ENCODE measurements at places on chromosomes 5 and 9.

DNA sequence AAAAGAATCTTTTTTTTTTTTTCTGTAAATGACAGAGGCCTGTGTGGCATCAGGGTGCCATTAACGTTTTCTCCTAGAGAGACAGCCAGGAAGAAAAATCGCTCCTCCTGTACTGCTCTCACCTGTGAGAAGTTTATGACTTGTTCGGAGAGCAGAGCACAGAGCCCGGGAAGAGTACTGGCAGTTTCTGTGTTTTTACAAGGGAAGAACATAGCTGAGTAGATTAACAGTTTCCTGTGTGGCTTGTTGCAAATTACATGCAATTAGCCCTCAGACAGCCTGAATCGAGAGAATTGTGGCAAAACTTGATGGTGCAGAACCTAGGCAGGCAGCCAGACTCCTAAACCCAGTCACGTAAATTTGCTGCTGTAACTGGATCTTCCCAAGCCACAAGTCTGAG is 32.1 kb downstream of the PRKACG start:
- DNase-seq = peak; percentile 36

DNA sequence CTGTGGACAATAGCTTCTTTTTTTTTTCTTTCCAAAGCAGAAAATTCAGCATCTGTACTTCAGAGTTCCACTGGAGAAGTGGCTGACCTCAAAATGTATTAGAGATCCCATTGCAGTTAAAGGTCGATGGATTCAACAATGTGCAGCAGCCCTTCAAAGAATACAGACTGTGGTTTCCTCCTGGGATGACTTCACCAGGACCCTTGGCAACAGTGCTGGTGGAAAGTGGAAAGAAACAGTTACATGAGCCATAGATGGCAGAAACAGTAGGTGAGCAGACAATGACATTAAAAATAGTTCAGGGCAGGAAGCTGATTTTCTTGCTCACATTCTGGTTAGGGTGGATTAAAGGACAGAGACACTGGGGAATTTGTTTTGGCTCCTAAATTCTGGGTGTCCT is 62.4 kb downstream of the SLC28A3 start:
- no peak for DNase-seq

DNA sequence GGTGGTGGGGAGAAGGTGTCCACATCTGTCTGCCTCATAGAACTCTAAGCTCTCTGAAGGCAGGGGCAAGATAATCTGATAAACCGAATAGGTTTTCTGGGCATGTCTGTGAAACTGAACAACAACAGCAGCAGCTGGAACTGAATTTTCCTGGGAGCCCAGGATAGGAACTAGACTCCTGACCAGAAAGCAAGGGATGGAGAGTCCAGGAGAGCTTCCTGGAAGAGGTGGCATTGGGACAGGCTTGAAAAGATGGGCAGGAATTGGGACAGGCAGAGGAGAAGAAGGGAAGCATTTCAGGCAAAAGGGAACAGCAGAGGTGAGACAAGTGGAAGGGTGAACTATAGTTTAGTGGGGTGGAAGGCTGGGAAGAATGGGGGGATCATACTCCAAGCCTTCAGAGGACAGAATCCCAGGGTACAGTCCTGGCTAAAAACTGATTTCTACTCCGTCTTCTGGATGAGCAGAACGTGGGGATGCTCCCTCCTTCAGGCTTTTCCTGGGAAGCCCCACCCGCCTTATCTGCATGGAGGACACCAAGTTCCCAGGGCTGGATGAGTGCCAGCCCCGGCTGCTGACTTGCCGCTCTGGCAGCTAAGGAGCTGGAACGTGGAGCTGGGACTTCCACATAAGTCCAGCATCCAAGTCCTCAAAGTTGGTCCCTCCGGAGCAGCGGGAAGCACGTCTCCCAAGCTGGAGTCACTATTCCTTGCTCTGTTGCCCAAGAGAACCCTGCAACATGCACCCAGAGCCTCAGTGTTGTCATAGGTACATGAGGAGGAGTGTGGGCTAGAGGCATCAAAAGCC is 13.9 kb upstream of the KIF12 start:
- no peak for DNase-seq

DNA sequence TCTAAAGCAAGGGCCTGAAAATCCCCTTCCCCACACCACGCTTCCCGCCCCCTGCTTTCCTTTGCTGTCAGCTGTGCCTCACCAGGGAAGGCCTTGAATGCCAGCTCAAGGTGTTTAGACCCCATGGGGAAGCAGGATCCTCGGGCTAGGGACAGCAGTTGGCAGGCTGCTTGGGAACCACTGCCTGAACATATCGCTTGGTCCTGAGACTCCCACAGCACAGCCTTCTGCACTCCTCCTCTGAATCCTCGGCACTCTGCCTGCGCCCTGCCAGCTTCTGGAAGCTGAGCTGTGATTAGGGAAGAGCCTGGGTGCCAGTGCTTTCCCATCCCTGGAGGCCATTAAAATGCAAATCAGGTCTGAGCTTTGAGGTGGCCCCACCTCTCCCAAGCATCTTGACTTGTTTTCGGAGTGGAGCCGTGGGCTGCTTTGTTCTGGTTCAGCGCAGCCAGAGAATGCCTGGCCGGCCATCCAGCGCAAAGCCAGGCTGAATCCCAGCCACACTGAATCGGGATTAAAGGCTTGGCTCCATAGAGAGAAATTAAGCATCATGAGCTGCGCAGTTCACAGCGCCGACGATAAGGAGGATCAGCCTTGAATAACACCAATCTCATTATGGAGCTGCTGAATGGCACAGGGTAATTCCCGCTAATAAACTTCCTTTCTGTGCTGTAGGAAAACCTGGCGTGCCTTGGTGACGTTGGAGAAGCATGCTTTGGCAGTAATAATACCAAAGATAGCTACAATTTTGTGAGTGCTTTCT is 40.0 kb downstream of the AMBP start:
- DNase-seq = no peak

DNA sequence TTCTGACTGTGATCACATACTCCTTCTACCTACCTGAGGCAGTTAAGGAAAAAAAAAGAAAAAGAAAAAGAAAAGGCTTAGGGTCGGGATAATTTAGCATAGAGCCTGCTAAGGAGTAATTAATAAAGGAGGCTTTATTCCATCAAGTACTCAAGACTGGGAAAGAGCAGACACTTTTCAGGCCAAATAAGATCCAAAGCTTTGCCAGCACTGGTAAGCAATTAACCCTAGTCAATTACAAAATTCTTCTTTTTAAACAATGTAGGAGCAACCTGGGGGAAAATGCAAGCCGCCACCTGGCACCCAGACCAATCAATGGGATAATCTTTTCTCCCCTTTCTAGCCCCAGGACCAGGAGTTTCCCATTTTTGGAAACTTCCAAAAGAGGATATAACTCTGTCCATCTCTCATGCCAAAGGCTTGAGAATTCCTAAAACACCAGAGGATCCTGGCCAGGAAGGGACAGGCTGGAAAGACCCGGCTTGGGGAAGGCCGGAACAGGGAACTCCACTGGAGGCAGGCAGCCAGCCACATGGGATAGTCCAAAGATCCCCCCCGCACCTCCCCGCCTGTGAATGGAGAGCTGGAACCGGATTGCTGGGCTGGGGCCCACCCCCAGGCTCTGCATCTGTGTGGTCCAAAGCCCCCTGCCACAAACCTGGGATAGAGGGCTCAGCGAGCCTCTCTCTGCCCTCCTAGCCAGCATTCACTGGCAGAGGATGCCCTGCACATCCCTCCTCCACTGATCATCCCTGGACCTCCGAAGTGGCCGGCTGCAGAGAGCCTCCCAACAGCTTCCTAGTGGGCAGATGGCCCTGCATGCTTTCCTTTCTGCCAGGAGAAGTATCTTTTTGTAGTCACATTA is 117.8 kb downstream of the ZNF354C start:
- DNase-seq = no peak

DNA sequence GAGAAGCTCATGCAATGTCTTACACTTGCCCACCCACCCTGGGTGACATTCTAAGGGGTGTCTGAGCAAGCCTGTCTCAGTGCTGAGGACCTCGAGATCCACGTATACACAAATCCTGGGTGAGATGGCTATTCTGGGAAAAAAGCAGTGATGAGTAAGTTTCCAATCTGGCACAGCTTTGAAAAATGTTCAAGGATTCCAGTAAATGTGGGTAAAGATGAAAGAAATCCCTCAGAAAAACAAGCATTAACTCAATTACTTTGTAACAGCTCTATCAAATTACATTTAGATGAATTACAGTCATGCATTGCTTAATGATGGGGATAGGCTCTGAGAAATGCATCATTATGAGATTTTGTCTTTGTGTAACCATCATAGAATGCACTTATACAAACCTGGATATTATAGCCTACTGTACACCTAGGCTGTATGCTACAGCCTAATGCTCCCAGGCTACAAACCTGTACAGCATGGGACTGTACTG is 26.9 kb downstream of the GOLM1 start:
- DNase-seq = no peak

- DNase-seq = no peak
These were observed 75.4 kb downstream of the MARCHF3 start for GRCh38 chr5:126954981-126955380.

DNA sequence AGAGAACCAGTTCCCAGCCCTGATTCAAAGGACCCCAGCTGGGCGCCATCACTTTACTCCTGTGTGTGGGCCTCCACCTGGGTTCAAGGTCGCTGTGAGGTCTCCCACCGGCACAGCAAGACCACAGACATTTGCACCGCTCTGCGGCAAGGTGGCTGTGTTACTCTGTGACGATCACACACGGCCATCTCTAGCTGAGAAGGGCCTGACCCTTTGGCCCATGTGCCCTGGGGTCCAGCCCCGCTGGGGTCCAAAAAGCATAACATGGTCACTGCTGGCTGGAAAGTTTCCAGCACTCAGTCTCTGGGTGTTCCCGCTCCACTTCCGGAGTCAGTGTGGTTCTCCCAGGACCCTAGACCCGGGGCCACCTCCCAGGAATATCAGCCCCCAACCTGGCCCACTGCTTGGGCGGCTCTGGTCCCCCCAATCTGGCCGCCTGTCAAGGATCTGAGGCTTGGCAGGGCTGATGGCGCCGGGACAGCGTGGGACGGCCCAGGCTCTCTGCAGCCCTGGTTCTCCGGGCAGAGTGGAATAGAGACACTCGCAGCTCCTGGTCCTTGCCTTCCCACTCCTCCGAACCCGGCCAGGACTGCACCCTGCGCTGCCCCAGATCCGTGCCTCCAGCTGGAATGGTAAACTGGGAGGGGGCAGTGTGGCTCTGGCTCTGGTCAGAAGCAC is 3.9 kb upstream of the LMX1B start:
- DNase-seq = no peak

DNA sequence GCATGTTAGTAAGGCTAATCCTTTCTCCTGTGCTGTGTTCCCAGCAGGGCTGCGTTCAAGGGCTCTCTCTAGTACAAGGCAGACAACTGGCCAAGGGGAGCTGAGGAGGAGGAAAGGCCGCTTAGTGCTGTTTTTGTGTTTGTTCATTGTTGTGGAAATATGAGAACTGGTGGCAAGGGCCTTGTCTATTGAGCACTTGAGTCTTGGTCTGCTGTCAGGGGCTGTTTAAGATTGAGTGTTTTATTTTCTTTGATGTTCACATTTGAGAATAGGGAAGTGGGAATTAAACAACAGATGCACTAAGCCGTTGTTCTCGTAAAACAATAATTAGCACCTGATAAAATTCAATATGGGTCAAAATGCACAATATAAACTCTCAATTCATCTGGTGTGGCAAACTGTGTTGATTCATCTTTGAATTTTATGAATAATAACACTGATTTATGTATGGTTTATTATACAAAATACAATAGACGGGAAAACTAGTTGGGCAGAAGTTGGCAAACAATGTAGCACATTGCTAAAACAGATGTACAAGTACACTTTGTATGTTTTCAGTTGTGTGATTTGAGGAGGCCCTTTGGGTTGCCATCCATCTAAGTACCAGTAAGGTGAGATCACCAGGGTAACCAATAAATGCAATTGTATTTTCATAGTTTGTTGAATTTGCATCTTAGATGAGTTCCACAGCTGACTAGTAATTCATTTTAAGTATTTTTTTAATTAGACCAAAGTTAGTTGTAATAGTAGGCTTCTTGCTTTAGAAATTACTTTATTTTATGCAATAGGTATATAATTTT is 97.6 kb upstream of the GRHPR start:
- DNase-seq = peak; percentile 34

GRCh38 chr5:147658293-147658932 is 124.1 kb downstream of the JAKMIP2 start:
- no peak for DNase-seq

GRCh38 chr5:179316982-179317381 is 28.3 kb downstream of the ADAMTS2 start:
- DNase-seq = no peak

DNA sequence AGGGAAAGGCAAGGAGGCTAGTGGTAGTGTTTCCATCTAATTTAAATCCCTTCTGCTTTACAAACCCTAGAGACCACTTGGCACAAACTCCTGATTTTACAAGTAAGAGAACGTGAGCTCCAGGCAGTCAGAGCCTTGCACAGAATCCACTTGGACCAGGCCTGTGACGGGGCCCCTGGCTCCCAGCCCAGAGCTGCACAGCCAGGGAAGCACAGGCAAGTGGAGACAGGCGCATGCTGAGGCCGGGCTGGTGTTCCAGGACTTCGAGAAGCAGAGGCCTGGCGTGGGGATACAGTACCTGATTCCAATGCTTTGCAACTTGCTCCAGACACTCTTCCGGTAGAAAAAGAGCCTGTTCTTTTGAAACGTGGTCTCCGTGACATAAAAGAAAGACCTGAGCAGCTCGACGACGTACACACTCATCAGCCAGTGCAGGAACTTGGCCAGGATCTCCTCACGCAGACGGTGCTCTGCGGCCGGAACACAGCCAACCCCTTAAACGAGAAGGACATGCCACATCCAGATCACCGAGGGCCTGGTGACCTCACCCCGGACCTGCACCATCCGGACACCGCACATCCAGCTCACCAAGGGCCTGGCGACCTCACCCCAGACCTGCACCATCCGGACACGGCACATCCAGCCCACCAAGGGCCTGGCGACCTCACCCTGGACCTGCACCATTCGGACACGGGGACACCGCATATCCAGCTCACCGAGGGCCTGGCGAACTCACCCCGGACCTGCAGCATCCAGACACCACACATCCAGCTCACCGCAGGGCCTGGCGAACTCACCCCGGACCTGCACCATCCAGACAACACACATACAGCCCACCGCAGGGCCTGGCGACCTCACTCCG is 12.5 kb downstream of the TERT start:
- DNase-seq = no peak

- DNase-seq = no peak
These were observed 301.1 kb upstream of the PTGER4 start for GRCh38 chr5:40378396-40379177.

DNA sequence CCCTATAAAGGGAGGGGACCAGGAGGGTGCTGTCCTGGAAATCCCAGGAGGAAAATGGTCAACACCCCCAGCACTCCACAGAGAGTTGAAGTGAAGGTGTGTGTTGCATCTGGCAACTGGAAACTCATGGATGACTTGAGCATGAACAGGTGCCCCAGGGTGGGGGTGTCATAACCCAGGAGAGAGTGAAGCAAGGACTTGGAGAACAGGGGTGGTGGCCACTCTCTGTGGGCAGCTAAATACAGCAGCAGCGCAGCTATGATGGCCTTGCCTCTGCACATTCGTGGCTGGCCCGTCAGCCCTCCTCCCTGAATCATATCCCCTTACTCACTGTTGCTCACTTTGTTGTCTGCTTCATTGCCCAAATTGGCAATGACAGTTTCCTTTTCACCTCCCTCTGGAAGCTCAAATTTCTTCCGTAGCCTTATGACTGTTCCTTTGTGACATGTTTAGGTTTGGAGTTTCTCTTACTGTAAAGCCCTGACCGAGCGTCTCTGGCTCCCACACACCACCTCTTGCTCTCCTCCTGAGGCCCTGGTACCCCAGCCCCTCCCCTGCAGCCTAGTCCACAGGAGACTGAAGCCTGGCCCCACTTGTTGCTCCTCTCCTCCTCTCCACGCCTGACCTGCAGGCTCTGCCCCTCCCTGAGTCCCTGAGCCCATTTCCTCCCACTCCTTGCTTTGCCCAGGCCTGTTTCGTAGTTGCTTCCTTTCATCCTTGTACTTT is 185.8 kb downstream of the CD180 start:
- no peak for DNase-seq

- no peak for DNase-seq
These were observed 83.7 kb downstream of the LNPEP start for GRCh38 chr5:97019435-97020117.

All from NCI-H1436 (cell line).